Right renal cortex interstitium (tissue), 3 donors: ENCODE measurements at places on chromosomes 5 and 9. TPM values are rescaled to one million over a fixed set of nuclear protein-coding genes. Genes with fewer than 3 reads are reported as not detected.

RNF20 gene
- polyA plus RNA-seq: 67.3 TPM

CCDC69 gene
- polyA plus RNA-seq: 4.0 TPM

DNA sequence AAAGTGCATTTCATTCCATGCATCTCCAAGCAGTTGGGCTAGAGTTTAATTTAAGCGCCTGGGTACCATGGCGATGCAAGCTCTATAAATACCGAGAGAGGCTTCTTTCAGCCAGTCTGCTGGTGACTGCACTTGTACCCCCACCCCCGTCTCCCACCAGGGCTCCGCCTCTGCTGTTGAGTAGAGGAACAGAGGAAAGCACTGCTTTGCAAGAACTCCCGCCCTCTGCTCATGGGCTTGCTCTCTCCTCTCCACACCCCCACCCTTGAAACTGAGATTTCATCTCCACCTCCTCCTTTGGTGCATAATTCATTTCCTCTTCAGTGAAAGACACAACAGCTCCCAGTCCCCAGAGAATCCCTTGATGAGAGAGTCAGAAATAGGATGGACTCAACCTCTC is 5.1 kb upstream of the WWC1 start:
- DNase-seq: no peak

DNA sequence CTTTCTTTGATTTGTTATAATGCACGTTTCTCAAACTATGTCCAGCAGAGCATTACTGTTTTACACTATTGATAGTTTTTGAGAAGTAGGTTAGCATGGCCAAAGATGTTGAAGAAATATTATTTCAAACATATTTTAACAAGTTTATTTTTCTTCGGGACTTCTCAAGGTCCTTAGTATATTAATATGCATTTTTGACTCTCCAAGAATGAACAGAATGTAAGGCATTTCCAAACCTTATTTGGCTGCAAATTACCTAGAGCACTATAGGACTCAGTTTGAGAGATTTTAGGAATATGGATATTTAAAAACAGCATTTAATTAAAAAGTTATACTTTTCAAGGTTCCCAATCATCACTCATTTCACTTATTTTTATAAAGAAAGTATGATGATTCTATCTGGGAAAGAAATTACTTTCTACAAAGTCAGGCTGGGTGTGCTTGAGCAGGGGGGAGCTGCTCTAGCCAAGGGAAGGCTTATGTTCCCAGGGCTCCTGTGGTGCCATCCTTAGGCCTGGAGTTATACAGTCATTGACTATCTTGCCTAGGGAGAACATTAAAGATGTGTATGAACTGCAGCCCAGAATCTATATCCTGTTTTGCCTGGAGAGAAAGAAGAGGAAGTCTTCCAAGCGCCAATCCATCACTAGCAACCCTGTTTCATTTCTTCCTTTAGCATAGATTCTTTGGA is 27.6 kb upstream of the NREP start:
- no peak for DNase-seq

- DNase-seq: no peak
Measured at GRCh38 chr5:5738797-5739489, 316.5 kb downstream of the ICE1 start.

DNA sequence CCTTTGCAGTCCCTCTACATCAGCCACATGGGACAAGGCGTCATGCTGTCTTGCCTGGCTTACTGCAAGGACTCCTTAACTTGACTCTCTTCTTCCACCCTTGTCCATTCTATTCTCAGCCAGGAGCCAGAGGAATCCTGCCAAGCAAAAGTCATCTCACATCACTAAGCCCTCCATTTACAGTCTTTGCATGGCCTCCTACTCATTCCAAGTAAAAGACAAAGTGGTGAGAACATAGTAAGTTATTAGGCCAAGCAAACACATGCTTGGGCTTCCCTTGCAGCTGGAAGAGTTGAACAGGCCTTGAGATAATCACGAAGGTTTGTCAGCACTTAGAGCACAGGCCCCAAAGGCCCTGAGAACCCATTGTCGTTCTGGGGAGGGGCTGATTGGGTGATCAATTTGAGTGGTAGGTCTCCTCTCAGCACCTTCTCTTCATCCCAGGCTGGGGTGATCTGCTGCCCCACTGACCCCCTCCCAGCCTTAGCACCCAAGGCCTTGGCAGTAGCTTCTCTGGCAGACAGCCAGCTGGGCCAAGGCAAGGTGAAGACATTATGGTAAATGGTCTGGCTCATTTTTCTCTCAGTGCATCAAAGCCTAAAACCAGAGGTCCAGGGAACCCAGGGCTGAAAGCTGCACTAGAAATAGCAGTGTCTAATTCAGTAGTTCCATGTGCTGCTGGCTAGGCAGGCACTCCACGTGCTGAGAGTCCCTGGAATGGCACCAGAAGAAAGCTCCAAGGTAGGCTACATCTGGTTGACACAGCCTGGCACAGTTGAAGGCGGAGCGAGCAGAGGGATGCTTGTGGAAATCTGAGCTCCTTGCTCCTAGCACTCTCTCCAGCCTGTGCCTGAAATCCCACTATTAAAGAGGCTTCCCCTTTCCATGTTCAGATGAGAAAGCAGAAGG is 121.4 kb downstream of the ASTN2 start:
- no peak for DNase-seq

DNA sequence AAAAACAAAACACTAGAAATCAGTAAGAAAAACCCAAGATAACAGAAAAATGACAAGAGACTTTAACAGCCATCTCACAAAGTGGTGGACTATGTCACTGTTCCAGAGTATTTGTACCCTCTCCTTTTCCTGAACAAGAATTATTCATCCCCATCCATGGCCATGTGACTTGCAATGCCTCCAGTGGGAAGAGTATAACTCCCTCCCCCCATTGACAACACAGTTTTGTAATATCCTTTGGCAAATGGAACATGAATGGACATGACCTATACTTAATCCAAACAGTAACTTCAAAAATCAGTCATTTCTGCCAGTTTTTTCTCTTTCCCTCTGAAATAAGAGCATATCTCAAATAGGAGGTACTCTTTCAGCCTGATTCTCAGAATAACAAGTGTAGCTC is 33.9 kb downstream of the PTBP3 start:
- DNase-seq: no peak

- DNase-seq: no peak
Measured at GRCh38 chr5:132428147-132428482, 58.6 kb downstream of the SLC22A5 start.

- DNase-seq: no peak
Measured at GRCh38 chr5:7728076-7728475, 122.9 kb downstream of the CFAP90 start.
